ENCODE measurements at places on chromosomes 5 and 9. TPM values are rescaled to one million over a fixed set of nuclear protein-coding genes. Genes with fewer than 3 reads are reported as not detected.

GRCh38 chr5:78221964-78222451, 72.5 kb downstream of the AP3B1 start:
- DNase-seq, result no peak

DNA sequence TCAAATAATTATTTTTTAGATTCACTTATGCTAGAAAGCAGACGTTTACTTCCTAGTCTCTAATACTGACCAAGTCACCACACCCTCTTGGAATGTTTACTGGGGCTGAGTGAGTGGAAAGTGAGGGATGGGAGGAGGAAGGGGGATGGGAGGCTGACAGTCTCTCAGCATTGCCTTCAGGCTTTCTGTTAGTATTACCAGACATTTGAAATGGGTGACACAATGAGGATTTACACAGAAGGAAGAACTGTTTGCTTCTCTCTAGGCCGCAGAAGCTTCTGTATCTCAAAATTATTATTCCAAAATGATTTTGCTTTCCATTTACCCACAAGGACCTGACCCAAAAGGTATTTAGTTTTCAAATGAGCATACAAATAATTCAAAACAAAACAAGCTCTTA, 232.8 kb upstream of the ZNF608 start:
- DNase-seq, result peak; percentile 65

DNA sequence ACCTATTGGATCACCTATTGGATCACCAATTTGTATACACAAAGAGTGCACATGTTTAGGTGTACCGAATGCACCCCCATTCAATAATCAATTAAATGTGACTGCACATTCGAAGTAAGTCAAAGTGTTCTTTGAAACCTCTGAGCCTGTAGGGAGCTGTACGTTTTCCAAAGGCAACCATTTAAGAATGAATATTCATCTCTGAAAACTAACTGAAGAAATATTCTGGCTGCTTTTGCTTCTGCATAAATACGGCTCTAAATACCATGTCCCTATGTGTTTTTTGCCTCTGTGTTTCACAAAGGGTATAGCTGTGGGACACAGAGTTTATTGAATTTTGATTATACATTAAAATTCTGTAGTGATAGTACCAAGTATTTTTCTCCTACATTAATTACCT, 95.4 kb downstream of the ITGA1 start:
- DNase-seq, result peak; percentile 23

DNA sequence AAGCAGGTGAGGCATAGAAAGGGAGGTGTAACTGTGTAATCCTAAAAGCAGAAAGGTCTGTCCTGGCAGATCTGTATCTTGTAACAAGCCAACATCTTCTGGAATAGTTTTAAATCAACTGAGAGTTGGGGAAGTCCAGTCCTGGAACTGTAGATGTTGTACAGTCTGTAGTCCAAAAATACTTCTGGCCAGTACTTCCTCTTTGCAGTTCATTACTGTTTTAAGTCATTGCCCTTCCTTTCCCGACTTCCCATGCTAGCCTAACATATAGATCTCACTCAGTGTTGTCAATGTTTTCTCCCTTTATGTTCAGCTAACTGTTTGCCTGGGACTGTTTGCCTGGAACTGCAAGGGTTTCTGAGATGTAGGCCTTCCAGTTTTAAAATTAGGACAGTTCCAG, 168.5 kb upstream of the ISL1 start:
- DNase-seq, result no peak

GRCh38 chr5:9922719-9923118, 292.6 kb upstream of the TAS2R1 start:
- DNase-seq, result no peak

- no peak for DNase-seq
Observed at GRCh38 chr9:95315108-95315746, 2.3 kb downstream of the FANCC start.

DNA sequence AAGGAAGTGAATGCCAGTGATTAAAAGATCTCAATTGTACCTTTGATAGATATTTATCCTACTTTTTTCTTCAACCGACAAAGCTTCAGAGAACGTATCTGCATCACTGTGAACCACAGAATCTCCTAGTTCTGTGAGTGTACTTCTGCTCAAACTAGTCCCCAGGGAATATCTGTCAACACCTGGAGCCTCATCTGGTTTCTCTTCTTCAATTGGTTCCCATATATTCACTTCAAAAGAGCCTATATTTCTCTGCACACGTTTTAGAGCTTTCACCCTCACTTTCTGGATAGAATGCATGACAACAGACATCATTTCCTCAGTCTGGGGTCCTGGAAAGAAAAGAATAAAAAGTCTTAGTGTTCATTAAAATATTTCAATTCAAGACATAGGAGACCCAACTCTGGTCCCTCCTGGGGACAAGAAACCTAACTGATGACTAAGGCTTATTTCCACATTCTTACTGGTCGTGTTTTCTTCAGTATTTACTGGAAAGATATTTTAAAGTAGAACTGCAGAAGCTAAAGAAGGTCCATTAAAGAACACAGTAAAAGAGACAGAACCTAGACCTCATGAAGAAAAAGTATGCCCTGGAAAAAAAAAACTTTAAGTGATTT, 64.3 kb downstream of the CPLANE1 start:
- DNase-seq, result no peak

DNA sequence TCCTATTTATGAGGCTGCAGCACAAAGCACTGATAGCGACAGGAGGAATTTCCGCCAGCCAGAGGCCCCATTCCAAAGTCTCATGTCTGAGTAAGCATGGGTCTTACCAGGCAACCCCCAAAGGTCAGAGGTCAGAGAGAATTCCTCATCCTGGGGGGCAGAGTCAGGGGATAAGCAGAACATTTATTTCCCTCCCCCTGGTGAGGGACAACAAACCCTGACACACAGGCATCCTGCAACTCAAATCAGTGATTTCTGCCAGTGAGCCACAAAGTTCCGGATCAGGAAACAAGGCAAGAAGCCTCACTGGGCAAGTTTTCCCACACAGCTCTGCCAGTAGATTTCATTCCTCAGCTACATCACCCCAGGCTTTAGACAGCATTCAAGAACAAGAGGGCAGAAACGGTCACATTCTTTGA, 37.0 kb downstream of the ADAMTS12 start:
- DNase-seq, result no peak

- DNase-seq, result no peak
Observed at GRCh38 chr9:97900738-97901565, 21.3 kb downstream of the TRMO start.

GRCh38 chr5:10427978-10428377, 13.7 kb upstream of the ROPN1L start:
- DNase-seq, result no peak

GRCh38 chr5:5683174-5683573, 260.7 kb downstream of the ICE1 start:
- DNase-seq, result no peak

Gene ADGRV1
- polyA plus RNA-seq, result 0.54 TPM

Gene GRXCR2
- polyA plus RNA-seq, result not detected

Gene TPPP
- 12.3 TPM for polyA plus RNA-seq

Gene C9orf50
- not detected for polyA plus RNA-seq

All from muscle of back (tissue), 13 donors.